ENCODE measurements at places on chromosomes 6 and 20.
A peak's percentile ranks its signal among the peaks of the same experiment; 100 is the strongest.

- H3K27ac ChIP-seq: peak overlapping the region; percentile 34
- no peak for DNase-seq
- H3K36me3 ChIP-seq: peaks cover 13% of the 10 kb centered on the region
- H3K4me3 ChIP-seq: no peak overlapping the region
- H3K27me3 ChIP-seq: no peaks in the 10 kb centered on the region
Observed at GRCh38 chr20:45051204-45052060, 49.5 kb downstream of the KCNS1 start.

GRCh38 chr6:17851720-17852161, 135.7 kb downstream of the KIF13A start:
- H3K4me3 ChIP-seq: no peak overlapping the region
- no peak for DNase-seq
- no peaks in the 10 kb centered on the region for H3K4me1 ChIP-seq

GRCh38 chr20:35578469-35578868, 36.6 kb downstream of the ERGIC3 start:
- H3K27ac ChIP-seq: no peak overlapping the region
- H3K4me1 ChIP-seq: no peaks in the 10 kb centered on the region
- H3K4me3 ChIP-seq: no peak overlapping the region
- H3K36me3 ChIP-seq: no peaks in the 10 kb centered on the region
- H3K27me3 ChIP-seq: no peaks in the 10 kb centered on the region

DNA sequence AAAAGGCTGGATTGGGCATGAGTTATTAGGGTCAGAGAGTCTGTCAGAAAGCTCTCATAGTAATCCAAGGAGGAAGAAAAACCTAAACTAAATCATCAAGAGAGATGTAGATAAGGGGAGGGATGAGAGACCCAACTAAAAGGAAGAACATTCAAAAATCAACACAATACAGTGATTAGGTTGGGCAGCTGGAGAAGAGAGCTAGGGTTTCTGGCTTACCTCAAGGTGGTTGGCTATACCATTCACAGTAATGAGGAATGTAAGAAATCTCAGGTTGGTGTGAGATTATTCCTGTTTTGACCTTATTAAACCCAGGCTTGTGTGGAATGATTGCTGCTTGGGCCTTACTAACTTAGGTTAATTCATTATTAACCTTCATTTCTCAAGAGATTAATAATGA, 6.2 kb upstream of the COX7A2 start:
- DNase-seq: no peak
- no peak overlapping the region for H3K27ac ChIP-seq
- H3K4me3 ChIP-seq: no peak overlapping the region

GRCh38 chr20:9600562-9600961, 86.2 kb downstream of the LAMP5 start:
- H3K36me3 ChIP-seq: no peaks in the 10 kb centered on the region
- DNase-seq: no peak
- H3K4me3 ChIP-seq: no peak overlapping the region
- H3K4me1 ChIP-seq: no peaks in the 10 kb centered on the region
- no peaks in the 10 kb centered on the region for H3K27me3 ChIP-seq
- no peak overlapping the region for H3K27ac ChIP-seq

DNA sequence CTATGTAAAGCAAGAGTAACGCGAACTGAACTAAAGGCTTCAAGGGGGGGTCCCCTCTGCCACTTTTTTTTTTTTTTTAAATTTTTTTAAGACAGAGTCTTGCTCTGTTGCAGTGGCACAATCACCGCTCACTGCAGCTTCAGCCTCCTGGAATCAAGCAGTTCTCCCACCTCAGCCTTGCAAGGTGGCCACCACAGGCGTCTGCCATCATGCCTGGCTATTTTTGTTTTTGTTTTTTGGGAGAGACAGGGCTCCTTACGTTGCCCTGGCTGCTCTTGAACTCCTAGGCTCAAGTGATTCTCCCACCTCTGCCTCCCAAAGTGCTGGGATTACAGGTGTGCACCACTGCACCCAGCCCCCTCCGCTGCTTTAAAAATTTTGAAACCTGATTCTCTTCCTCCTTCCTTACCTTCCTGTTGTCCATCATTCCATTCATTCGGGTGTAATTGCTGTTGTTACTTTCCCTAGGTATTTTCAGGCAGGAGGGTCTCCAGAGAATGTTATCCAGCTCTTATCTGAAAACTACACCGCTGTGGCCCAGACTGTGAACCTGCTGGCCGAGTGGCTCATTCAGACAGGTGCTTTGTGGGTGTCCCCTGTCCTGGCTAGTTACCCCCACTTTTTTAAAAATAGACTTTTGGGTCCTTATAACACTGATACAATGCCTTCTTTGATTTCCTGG, 5.4 kb downstream of the NELFCD start:
- no peaks in the 10 kb centered on the region for H3K27me3 ChIP-seq
- no peak for DNase-seq
- no peak overlapping the region for H3K27ac ChIP-seq

- peak overlapping the region; percentile 100 for H3K27ac ChIP-seq
- H3K36me3 ChIP-seq: no peaks in the 10 kb centered on the region
- no peaks in the 10 kb centered on the region for H3K27me3 ChIP-seq
Observed at GRCh38 chr6:26022737-26023136, 60.1 kb downstream of the TRIM38 start.

All from thymus (tissue), 14 donors.